ENCODE measurements at places on chromosomes 2 and 18.

- DNase-seq = no peak
Measured at GRCh38 chr2:143529118-143529720, 400.0 kb downstream of the ARHGAP15 start.

DNA sequence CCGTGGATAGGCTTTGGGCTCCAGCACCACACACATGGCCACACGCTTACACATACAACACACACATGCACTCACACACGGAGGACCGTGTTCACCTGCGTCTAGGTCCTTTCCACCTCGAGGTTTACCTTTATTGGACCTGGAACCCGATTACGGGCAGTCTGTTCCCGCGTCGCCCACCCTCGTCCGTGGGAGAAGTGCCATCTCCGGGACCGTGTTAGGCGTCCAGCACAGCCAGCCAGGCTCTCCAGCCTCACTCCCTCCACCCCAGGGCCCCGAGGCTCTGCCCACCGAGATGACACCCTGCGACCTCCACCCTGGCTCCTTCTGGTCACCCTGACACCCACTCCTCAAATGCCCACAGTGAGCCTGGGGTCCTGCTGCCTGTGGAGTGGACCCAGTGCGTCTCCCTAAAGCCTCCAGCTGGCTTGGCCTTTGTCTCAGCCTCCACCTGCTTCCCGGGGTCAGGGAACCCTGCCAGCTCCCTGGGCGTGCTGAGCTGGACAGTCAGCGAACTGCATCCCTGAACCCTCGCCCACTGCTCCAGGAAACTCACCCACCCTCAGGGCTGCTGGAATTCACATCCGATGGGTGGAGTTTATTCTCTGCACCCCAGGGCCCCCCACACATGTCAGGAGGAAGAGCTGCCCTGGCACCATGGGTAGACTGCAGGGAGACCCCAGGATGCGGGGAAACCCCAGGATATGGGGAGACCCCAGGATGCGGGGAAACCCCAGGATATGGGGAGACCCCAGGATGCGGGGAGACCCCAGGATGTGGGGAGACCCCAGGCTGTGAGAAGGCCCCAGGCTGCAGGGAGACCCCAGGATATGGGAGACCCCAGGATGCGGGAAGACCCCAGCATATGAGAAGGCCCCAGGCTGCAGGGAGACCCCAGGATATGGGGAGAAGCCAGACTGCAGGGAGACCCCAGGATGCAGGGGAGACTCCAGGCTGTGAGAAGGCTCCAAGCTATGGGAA is 33.0 kb downstream of the ADI1 start:
- DNase-seq = no peak

DNA sequence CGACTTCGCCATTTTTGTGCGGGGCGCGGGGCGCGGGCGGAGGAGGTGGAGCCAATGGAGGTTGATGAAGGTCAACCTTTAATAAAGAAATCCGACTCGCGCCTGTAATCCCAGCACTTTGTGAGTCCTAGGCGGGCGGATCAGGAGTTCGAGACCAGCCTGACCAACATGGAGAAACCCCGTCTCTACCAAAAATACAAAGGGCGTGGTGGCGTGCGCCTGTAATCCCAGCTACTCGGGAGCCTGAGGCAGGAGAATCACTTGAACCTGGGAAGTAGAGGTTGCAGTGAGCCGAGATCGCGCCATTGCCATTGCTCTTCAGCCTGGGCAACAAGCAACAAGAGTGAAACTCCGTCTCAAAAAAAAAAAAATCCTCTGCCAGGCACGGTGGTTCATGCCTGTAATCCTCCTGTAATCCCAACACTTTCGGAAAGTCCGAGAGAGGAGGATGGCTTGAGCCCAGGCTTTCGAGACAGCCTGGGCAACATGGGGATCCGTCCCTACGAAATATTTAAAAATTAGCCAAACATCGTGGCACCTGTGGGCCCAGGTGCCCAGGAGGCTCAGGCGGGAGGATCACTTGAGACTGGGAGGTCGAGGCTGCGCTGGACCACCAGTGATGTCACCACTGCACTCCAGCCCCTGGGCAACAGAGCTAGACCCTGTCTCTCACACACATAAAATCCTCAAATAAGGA is 493 bp upstream of the PREB start:
- no peak for DNase-seq

- no peak for DNase-seq
Measured at GRCh38 chr2:9288681-9289338, 82.2 kb downstream of the ASAP2 start.

DNA sequence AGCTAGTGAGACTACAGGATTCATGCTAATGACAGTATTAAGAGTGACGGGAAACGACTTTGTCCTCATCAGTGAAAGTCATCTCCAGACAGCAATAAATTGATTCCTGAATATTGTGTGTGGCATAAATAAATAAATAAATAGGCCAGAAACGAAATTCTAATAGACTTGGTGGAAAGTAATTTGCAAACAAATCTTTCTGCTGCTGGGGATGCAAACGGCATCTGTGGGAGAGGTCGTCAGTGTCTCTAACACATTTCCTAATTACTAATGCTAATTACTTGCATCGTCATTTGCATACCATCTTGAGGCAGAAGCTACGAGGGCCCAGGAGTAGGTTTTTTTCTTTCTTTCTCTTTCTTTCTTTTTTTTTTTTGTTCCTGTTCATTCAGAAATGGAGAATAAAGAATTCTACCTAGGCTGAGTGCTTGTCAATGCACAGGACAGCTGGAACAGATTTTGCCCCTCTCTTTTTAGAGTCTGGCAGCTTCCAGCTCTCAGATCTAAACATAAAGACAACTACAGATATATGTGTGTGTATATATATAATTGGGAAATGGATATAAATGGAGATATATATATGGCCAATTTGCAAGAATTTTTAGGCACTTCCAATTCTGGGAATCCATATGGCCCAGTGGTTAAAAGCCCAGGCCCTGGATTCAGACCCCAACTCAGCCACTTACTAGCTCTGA is 75.1 kb downstream of the SPP2 start:
- no peak for DNase-seq

- no peak for DNase-seq
Measured at GRCh38 chr2:117523267-117523666, 291.2 kb upstream of the DDX18 start.

DNA sequence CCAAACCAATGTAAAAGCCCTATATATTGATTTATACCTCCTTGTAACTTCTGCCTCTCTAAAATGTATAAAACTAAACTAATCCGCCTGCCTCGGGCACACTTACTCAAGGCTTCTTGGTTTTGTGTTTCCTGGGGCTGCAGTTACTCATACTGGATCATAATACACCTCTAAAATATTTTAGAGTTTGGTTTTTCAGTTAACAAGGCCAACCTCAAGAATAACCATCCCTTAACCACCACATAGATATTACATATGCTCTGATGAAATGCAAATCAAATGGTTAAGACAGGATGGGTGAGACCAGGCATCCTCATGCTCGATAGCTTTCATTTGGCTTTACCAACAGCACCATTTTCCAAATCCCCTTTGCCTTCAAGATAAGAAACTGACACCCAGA is 46.4 kb downstream of the UXS1 start:
- DNase-seq = no peak

DNA sequence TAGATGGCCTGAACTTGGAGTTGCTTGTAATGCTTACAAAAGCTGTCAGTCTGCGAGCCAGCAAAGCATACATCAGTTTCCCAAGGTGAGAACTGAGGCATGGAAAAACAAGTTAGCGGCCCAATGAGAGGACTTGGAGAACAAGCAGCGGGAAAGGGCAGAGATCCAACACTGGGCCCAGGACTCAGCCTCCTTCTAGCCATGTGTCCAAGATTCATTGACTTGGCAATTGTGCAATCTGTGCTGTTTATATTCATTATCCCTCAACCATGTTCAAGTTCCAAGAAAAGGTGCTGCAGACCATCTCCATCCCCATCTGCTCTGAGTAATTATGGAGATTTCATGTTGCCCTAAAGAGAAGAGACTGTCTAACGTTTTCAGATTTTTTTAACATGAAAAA is 187.4 kb downstream of the ALK start:
- DNase-seq = no peak

- no peak for DNase-seq
Measured at GRCh38 chr2:164023896-164024295, 288.1 kb upstream of the FIGN start.

DNA sequence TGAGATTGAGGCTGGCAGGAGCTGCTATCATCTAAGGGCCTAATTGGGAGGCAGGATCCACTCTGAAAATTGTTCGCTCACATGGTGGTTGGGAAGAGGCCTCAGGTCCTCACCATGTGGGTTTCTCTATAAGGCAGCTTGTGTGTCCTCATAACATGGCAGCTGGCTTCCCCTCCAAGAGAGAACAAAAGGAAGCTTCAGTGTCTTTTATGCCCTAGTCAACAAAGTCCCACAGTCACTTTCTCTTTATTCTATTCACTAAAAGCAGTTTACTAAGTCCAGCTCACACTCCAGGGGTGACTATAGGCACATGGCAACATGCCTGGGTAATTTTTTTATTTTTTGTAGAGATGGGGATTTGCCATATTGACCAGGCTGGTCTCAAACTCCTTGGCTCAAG is 5.8 kb upstream of the ITGAV start:
- DNase-seq = no peak

- no peak for DNase-seq
Measured at GRCh38 chr2:191374366-191374765, 129.2 kb downstream of the MYO1B start.

DNA sequence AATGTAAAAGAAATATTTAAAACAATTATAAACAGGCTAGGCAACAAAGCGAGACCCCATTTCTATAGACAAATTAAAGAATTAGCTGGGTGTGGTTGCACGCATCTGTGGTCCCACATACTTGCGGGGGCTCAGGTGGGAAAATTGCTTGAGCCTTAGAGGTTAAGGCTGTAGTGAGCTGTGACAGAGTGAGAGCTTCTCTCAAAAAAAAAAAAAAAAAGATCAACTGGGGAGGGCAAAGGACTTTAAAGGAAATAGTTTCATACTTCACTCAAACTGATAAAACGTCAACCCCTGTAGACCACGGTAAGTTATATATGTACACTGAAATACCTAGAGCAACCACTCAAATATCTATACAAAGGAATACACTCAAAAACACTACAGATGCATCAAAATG is 37.5 kb downstream of the MGAT4A start:
- no peak for DNase-seq

DNA sequence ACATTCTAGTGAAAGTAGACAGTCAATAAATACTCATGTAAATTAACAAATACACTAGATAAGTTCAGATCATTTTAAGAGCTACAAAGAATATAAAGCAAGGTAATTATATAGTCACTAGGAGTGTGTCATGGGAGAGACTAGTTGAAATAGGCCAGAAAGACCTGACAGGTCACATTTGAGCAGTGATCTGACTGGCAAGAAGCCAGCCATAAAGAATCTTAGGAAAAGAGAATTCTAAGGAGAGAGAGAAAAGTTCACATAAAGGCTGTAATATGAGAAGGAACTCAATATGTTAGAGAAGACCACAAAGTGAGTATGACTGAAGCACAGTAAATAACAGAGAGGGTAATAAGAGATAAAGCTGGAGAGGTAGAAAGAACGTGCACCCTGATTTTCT is 31.2 kb downstream of the VSNL1 start:
- DNase-seq = no peak

DNA sequence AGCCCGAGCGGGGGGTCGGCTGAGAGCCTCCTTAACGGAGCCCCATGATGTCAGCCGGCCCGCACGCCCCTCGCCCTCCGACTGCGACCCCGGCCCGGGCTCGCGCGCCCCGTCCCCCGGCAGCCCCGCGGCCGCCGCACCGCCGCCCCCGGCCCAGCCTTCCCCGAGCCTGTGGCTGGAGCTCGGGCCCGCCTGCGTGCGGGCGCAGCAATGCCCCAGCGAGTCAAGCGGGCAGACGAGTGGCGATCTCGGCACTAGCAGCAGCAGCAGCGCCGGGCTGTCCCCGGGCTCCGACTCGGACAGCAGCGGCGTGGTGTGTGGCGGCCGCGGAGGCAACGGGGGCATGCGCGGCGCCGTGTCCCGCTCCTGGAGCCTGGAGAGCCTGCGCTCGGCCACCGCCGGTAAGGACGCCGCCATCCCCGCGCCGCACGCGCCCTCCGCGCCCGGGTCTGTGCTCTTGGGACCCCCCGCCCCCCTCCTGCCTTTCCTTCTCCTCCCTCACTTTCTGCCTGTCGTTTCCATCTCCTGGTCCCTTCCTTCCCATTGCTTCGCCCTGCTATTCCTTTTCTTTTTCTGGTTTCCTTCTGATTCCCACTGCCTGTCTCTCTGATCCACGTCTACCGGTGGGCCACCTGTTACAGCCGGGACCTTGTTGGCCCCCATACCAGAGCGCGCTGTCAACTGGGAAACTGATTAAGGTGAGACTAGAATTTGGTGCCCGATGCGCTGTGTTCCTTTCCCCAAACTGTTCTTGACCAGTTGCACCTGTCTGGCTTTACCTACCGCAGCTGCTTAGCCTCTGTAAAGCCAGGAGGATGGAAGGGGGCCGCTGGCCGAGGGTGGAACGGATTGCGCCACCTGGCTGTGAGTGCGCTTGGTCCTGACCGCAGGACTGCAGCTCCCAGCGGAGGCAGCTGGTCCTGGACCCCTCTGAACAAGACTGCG is 127.4 kb downstream of the ARHGEF4 start:
- DNase-seq = no peak

- no peak for DNase-seq
Measured at GRCh38 chr2:220241423-220241822, 614.0 kb downstream of the SLC4A3 start.

DNA sequence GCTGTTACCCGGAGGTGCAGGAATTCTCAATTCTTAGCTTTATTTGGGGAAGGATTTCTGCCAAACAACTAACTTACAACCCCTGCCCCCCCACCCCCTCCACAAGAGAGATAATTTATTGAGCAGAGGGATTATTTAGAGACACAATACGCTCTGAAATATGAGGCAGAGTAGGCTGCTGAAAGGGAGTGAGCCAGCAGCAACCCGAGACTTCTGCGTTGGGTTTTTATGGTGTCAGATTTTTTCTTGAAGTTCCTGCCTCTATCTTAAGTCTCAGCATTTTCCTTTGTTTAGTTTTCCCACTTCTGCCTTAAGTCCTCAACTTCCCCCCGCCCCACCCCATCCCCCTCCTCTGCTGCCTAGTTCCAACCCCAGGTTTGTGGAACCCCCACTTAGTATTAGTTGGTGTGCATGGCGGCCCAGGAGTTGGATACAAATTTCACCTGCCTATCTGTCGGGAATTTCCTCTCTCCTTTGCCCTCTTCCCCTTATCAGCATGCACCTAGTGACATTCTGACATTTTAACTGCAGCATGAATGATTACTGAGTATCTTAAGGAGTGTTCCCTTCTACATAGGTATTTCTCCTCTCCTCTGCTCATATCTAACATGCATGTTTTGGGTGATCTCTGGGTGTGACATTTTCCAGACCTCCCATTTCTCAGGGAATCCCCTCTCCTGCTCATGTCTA is 1635.9 kb upstream of the LRRTM1 start:
- DNase-seq = no peak

DNA sequence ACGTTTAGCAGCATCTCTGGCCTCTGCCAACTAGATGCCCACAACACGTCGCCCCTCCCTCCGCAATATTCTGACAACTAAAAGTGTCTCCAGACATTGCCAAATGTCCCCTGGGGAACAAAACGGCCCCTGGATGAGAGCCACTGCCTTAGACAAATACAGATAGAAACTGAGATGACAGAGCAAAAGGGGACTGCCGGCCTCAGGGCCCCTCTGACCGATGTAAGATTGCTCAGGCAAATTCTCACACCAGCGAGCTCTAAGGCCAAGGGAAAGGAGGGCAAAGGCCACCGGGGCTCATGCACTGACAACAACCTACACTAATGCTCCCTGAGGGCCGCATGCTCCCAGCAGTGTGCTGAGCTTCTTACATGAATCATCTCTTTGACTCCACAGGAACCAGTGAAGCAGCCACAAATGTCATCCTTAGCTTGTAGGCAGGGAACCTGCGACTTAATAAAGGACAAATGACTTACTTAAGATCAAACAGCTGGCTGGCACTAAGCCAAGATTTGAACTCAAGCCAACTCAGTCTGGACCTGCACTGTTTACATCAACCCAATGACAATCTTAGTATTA is 228.5 kb downstream of the TTC32 start:
- DNase-seq = no peak

Measured in cerebellar nuclear complex (tissue), 1 donor.